ENCODE measurements at places on chromosomes 4 and X. TPM values are rescaled to one million over a fixed set of nuclear protein-coding genes. Genes with fewer than 3 reads are reported as not detected.

DNA sequence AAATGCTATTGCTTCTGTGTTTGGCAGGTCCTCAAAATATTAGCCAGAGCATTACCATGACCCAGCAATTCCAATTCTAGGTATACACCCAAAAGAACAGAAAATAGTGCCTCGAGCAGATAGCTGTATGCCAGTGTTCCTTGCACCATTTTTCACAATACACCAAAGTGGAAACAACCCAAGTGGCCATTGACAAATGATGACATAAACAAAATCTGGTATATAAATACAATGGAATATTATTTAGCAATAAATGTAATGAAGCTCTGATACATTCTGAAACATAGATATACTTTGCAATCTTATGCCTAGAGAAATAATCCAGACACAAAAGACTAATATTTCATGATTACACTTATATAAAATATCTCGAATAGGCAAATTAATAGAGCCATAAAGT, 451.8 kb upstream of the PCDH7 start:
- no peak for DNase-seq

GRCh38 chr4:243426-243825, 61.8 kb downstream of the ZNF732 start:
- DNase-seq, result no peak

The GDPD2 gene
- total RNA-seq, result not detected

The CT45A10 gene
- not detected for total RNA-seq

The JAKMIP1 gene
- 6.3 TPM for total RNA-seq

Data from activated CD8-positive, alpha-beta T cell treated with anti-CD3 and anti-CD28 coated beads for 36 hours (primary cell).